ENCODE measurements at places on chromosomes 13 and 19.

- peak; percentile 57 for DNase-seq
Observed at GRCh38 chr19:9986787-9987281, 23.5 kb downstream of the COL5A3 start.

GRCh38 chr19:53812335-53812734 is 11.8 kb downstream of the NLRP12 start:
- no peak for DNase-seq

- DNase-seq: no peak
Observed at GRCh38 chr13:46265292-46265691, 53.6 kb downstream of the LRRC63 start.

DNA sequence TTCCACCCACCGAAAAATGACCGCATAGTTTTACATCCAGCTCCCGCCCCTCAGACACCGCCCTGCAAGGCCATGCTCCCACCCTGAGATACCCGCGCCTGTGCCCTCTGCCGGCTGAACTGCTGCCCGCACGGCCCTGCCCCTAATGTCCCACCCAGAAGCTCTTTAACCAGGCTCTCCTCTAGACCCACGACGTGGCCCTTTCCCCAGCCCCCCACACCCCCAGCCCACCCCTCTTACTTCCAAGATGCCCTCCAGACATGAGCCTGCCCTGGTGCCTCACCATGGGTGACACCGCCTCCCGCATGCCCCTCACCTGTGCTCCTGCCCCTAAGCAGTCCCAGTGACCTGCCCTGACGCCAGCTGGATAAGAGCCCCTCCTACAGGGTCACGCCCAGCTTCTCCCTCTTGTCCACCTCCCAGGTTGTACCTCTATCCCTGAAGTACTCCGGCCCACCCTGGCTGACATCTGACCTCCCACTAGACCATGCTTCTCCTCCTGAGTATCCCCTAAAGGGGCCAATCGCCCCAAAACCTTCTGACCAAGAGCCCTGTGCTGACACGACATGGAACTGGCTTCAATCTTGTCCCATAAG is 51.2 kb downstream of the COLGALT1 start:
- DNase-seq: no peak

- DNase-seq: peak; percentile 61
Observed at GRCh38 chr19:46984077-46985010, 35.3 kb upstream of the NPAS1 start.

DNA sequence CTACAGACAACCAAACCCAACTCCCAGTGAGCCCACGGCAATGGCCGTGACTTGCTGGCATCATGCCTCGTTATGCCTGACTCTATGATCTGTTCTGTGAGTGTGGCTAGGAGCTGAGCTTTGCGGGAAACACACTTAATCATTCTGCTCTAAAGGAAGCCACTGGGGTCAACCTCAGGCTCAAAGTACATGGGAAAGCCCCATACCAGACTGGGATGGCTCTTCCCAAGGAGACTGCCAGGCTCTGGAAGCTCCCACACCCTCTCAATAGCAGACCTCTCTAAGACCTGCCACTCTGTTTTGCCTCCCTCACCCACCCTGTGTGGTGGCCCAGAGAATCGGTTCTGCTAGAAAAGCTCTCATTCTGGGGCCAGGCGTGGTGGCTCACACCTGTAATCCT is 2.2 kb downstream of the PEPD start:
- no peak for DNase-seq

GRCh38 chr13:22428188-22428828 is 752.5 kb upstream of the SGCG start:
- DNase-seq: no peak

DNA sequence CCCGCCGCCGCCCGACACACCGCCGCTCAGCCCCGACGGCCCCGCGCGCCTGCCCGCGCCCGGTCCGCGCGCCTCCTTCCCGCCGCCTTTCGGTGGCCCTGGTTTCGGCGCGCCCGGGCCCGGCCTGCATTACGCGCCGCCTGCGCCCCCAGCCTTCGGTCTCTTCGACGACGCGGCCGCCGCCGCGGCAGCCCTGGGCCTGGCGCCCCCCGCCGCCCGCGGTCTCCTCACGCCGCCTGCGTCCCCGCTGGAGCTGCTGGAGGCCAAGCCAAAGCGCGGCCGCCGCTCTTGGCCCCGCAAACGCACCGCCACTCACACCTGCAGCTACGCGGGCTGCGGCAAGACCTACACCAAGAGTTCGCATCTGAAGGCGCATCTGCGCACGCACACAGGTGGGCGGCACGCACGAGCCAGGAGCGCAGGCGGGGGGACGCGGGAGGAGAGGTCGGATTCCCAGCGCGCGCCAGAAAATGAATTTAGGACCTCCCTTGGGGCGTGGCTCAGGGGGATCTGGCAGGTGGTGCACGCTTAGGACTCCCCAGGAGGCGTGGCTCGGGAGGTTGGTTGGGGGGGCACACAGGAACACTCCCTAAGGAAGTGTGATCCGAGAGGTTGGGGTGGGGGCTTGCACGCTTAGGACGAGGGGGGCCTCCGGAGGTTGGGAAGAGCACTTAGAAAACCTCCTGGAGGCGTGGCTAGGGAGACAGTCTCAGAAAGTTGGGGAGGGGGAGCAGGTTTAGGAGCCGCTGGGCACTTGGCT is 1.2 kb downstream of the KLF2 start:
- DNase-seq: no peak

- peak; percentile 42 for DNase-seq
Observed at GRCh38 chr13:27450921-27451471, 632 bp upstream of the MTIF3 start.

DNA sequence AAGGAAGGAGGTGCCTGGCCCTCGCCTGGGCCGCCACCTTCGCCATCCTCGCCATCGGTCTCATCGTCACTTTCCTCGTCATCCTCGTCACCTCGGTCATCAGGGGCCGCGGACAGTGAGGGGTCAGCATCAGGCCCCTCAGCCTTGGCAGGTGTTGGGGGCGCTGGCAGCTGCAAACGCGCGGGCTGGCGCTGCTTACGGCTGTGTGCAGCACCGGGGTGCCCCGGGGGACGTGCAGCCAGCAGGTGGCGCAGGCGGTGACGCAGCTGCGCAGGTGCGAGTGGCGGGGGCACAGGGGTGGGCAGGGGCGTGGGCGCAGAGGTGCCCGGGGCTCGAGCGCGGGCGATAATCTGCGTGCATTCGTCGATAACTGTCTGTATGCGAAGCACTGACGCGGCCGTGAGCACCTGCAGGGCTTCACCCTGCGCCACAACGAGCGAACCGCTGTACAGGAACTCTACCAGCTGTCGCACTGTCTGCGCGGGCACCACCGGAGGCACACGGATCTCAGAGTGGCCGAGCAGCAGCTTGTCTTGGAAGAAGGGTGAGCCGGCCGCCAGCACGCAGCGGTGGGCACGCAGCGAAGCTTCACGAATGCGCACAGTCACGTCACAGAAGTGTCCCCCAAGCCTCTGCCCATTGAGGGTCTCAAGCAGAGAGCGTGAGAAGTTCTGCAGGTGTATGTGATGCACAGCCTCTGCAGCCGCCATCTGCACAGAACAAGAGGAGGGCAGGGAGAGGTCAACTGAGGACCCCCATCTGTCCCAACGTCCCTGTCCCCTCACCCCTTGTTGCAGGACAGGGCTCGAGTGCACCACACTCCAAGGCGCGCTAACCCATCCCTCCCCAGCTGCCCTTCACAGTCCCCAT is 2.4 kb downstream of the ZBTB45 start:
- no peak for DNase-seq

- DNase-seq: no peak
Observed at GRCh38 chr19:29012457-29012856, 200.5 kb downstream of the UQCRFS1 start.

GRCh38 chr13:99307648-99308339 is 595 bp upstream of the GPR183 start:
- DNase-seq: no peak

DNA sequence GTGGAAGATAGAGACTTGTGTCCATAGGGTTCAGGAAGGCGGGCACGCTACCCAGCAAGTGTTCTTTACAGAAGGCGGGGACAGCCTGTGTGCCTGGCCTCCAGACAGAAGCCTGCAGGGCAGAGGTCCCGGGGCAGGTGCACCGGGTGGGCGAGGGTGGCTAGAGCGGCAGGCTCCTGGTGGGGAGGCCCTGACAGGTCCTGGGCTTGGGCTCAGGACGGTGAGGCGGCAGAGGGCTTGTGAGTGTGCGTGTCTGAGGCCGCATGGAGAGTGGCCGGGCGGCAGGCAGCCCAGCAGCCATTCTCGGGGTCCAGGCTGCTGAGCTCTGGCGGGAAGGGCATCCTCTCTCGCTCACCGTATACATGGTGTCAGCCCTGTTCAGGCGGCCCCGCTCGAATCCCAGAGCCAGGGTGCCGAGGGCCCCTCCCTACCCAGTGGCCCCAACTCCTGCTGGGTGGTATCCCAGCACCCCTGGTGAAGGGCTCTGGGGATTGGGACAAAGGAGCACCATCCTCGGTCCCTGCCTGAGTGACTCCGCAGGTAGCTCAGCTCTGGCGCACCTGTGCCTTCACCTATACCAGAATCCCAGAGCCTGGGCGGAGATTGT is 3.0 kb upstream of the AMH start:
- no peak for DNase-seq

- no peak for DNase-seq
Observed at GRCh38 chr19:50890422-50891252, 17.4 kb downstream of the KLK2 start.

DNA sequence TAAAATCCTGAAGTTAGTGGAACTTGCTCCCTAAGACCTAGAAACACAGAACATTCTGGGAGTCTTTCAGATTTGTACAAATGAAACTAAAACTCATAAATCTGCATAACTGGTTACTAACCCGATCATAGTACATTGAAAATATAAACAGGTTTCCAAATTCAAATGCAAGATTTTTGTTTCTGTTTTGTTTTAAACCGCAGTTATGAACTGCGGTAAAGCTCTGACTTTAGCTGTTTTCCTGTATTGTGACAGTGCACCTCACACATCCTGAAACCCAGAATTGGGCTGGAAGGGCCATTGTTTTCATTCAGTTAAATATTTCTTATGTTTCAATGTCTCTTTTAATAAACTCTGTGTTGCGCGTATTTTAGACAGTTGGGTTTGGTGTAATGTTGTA is 204.7 kb downstream of the SHISA2 start:
- DNase-seq: no peak

- DNase-seq: no peak
Observed at GRCh38 chr19:3494559-3494958, 5.9 kb downstream of the DOHH start.

- peak; percentile 90 for DNase-seq
Observed at GRCh38 chr13:110874508-110874960, 40.3 kb downstream of the ANKRD10 start.

DNA sequence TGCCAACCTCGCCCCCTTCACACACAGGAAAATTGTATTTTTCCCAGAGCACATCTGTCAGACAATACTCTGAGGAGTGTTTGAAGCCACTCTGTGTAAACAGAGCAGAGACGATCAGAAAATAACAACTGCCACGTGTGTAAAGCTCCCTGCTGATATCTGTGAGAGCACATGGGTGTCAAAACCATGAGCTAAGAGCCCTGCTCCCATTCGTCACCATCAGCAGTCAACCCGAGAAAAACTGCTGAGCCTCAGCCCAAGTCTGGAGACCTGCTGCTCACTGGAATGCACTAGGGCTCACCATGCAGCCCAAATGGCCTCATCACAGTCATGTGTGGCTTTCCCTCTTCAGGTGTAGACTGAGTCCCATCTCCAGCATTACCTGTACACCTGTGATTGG is 304.1 kb downstream of the FGF14 start:
- no peak for DNase-seq

DNA sequence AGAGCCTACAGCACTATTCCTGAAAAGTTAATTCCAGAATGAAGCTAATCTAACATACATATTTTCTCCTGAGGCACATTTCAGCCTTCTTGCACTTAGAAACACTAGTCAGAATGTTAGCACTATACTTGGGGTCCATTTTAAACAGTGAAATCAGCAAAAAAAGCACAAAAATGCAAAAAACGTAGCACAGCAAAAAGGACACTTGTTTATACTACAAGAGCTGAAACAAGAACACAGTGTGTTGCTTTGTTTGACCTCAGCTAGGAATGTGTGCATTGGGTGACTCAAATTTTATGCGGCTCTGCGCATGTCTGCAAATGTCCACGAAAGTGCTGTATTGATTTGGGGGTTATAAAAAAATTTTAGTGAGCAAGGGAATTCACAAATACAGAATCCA is 226.2 kb downstream of the KCNRG start:
- no peak for DNase-seq

- no peak for DNase-seq
Observed at GRCh38 chr13:34730961-34731360, 211.1 kb upstream of the NBEA start.

- DNase-seq: no peak
Observed at GRCh38 chr13:51635137-51635878, 51.0 kb downstream of the WDFY2 start.

GRCh38 chr13:44648392-44649103 is 72.4 kb upstream of the TSC22D1 start:
- no peak for DNase-seq

DNA sequence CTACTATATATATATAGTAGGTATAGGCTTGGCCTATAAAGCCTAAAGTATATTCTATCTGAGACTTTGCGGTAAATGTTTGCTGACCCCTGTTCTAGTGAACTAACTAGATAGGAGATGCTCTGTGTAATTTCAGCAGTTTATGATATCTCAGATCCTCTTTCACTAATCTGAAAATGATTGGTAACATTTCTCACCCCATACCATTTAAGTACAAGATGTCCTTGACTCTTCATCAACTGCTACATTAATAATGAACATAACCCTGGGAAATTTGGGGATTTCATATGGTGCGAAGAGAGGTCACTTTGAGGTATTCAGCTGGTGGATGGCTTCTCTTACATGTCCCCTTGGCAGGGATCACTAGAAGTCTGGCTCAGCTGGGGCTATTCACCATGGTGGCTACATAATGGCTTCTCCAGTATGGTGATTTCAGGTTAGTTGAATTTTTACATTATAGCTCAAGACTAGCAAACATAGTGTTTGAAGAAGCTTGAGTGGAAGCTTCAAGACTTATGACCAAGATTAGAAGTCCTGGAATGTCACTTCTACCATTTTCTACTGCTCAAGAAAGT is 103.6 kb upstream of the MYCBP2 start:
- no peak for DNase-seq

DNA sequence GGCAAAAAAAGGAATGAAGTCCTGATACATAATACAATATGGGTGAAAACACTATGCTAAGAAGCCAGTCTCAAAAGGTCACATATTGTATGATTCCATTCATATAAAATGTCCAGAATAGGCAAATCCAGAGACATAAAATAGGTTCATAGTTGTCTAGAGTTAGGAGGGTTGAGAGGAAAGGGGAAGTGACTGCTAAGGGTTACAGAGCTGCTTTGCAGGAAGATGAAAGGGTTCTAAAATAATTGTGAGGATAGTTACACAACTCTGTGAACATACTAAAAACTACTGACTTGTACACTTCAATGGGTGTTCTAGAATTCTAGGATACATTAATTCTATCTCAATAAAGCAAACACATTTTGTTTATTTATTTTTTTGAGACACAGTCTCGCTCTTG is 25.7 kb downstream of the CAB39L start:
- no peak for DNase-seq

GRCh38 chr19:51750400-51751094 is 1.1 kb downstream of the FPR1 start:
- no peak for DNase-seq

All from left ventricle myocardium inferior (tissue), 1 donor.